ENCODE measurements at places on chromosomes 5 and 9.
A peak's percentile ranks its signal among the peaks of the same experiment; 100 is the strongest.

DNA sequence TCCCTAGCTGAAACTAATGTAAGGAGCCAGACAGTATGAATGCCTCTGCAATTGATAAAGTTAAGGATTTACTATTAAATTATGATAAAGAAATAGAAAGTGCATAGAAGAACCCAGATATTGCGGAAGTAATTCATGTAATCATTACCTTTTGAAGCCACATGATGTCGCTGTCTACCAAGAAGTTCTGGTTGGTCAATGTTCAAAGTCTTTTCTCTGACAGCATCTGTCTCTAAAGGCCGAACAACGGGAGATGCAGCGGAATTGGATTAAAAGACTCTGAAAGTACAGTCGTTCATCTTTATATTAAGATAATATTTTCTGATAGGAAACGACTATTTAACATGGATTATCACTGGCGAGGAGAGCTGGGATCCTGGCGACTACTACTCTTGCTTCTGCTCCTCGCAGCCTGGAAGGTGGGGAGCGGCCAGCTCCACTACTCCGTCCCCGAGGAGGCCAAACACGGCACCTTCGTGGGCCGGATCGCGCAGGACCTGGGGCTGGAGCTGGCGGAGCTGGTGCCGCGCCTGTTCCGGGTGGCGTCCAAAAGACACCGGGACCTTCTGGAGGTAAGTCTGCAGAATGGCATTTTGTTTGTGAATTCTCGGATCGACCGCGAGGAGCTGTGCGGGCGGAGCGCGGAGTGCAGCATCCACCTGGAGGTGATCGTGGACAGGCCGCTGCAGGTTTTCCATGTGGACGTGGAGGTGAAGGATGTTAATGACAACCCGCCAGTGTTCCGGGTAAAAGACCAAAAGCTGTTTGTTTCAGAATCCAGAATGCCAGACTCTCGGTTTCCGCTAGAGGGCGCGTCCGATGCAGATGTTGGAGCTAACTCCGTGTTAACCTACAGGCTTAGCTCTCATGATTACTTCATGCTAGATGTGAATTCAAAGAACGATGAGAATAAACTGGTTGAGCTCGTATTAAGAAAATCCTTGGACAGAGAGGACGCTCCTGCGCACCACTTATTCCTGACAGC, at the start of gene PCDHA8:
PCDHA8 (plus strand) TSS at position 210 of the 985 bp plus-strand sequence; CDS start at position 345, 135 bp downstream.
- peak; percentile 55 for DNase-seq

GRCh38 chr9:97845130-97845529, 7.9 kb upstream of the FOXE1 start:
- DNase-seq: no peak

DNA sequence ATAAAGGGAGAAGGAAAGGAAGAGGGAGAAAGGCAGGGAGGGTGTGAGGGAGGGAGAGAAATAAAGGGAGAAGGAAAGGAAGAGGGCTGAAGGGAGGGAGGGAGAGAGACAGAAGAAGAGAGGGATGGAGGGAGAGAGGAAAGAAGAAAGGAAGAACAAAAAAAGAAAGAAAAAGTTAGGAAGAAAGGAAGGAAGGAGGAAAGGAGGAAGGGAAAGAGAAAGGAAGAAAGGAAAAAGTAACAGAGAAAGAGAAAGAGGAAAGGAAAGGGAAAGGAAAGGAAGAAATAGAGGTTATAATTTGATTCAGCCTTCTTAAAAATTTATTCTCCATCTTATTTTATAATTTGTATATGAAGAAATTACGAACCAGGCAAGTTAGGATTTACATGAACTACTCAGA, 836.6 kb upstream of the C9orf72 start:
- no peak for DNase-seq

- no peak for DNase-seq
These were observed 712.1 kb downstream of the CDH9 start for GRCh38 chr5:26326153-26326759.

GRCh38 chr5:119019501-119019900, 31.2 kb upstream of the DTWD2 start:
- no peak for DNase-seq

DNA sequence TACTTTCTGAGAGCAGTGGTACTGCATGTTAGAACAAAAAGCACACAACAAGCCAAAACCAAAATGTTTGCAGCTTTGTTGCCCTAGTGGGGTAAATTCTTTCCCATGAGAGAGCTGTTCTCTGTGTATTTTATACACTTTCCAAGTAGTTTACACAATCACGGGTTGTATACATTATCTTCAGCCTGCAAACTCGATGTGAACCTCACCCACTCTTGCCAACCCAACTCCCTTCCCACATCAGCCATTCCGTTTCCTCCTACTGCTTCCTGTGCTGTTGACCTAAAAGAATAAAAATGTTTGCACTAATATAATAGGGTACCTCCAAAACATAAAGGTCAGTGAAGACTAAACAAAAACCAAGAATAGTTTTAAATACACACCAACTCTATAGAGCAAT, 47.0 kb downstream of the IQGAP2 start:
- DNase-seq: peak; percentile 50

GRCh38 chr9:119781886-119782285, 412.7 kb upstream of the BRINP1 start:
- no peak for DNase-seq

GRCh38 chr5:133927300-133928180, 40.9 kb downstream of the C5orf15 start:
- no peak for DNase-seq

DNA sequence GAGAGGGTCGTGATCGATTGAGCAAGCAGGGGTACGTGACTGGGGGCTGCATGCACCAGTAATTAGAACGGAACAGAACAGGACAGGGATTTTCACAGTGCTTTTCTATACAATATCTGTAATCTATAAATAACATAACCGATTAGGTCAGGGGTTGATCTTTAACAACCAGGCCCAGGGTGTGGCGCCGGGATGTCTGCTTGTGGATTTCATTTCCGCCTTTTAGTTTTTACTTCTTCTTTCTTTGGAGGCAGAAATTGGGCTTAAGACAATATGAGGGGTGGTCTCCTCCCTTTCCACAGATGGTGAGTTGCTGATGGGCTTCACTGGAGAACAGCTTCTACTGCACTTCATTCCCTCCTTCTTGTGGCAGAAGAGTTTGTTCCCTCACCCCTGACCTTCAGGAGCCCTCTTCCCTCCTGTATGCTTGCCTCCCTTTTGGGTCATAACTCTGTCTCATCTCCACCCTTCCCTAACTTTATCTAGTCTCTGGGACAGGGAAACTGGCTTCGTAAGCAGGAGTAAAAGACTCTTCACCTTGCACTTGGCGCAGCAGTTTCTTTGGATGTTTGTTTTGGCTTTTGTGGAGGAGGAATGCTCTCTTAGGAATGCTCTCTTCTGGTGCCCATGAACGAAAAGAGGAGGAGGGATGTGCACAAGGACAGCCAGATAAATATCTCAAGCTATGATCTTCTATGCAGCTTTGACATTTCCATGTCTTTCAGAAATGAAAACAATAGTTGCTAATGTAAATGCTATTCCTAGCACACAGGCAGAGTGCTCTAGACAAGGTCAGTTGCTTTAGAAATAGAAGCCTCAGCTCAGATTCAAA, 139.8 kb upstream of the RPS23 start:
- DNase-seq: no peak
